Naive thymus-derived CD4-positive, alpha-beta T cell (primary cell): ENCODE measurements at places on chromosomes 4 and X.

- no peaks in the 10 kb centered on the region for H3K36me3 ChIP-seq
- H3K4me3 ChIP-seq = no peak overlapping the region
- no peak for DNase-seq
- H3K4me1 ChIP-seq = no peaks in the 10 kb centered on the region
Observed at GRCh38 chr4:118968813-118969212, 80.2 kb downstream of the SYNPO2 start.

DNA sequence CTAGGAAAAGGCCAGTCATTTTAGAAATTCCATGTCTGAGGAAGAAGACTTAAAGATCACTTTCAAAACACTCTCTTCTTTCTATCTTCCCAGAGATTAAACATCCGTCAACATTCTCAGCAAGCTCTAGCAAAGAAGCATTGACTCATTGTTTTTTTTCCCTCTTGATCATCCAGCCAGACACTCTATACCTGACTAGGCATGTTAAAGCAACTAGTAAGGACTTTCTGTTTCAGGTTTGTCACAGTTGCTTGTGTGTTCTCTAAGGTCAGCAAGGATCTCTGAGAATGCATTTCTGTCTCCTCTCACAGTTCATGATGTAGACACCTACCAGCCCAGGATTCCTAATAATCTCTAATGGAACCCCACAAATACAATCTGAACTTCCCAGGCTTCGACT, 112.2 kb downstream of the IL13RA2 start:
- DNase-seq = no peak
- H3K4me3 ChIP-seq = no peak overlapping the region
- H3K4me1 ChIP-seq = no peaks in the 10 kb centered on the region
- no peaks in the 10 kb centered on the region for H3K36me3 ChIP-seq
- no peaks in the 10 kb centered on the region for H3K27me3 ChIP-seq
- H3K27ac ChIP-seq = no peak overlapping the region

- H3K36me3 ChIP-seq = no peaks in the 10 kb centered on the region
- H3K4me1 ChIP-seq = no peaks in the 10 kb centered on the region
- H3K27ac ChIP-seq = no peak overlapping the region
- H3K27me3 ChIP-seq = no peaks in the 10 kb centered on the region
Observed at GRCh38 chr4:159041054-159042034, 61.5 kb upstream of the RAPGEF2 start.

GRCh38 chr4:44738615-44739014, 12.3 kb upstream of the GNPDA2 start:
- no peak for DNase-seq
- no peak overlapping the region for H3K27ac ChIP-seq
- no peaks in the 10 kb centered on the region for H3K36me3 ChIP-seq

GRCh38 chrX:39772057-39772832, 325.5 kb downstream of the BCOR start:
- peak overlapping the region; percentile 17 for H3K4me3 ChIP-seq
- peaks cover 32% of the 10 kb centered on the region for H3K4me1 ChIP-seq
- peak; percentile 28 for DNase-seq
- H3K27ac ChIP-seq = peak overlapping the region; percentile 43
